HT1080 (cell line): ENCODE measurements at places on chromosomes 5 and 9. TPM values are rescaled to one million over a fixed set of nuclear protein-coding genes. Genes with fewer than 3 reads are reported as not detected.

GRCh38 chr9:35035851-35036701 is 36.3 kb downstream of the VCP start:
- DNase-seq = no peak

GRCh38 chr9:121876658-121877271 is 216.3 kb downstream of the TTLL11 start:
- peak; percentile 51 for DNase-seq

GRCh38 chr5:78424665-78425064 is 64.2 kb downstream of the SCAMP1 start:
- DNase-seq = no peak

- DNase-seq = no peak
Observed at GRCh38 chr9:20208961-20209371, 413.3 kb downstream of the MLLT3 start.

DNA sequence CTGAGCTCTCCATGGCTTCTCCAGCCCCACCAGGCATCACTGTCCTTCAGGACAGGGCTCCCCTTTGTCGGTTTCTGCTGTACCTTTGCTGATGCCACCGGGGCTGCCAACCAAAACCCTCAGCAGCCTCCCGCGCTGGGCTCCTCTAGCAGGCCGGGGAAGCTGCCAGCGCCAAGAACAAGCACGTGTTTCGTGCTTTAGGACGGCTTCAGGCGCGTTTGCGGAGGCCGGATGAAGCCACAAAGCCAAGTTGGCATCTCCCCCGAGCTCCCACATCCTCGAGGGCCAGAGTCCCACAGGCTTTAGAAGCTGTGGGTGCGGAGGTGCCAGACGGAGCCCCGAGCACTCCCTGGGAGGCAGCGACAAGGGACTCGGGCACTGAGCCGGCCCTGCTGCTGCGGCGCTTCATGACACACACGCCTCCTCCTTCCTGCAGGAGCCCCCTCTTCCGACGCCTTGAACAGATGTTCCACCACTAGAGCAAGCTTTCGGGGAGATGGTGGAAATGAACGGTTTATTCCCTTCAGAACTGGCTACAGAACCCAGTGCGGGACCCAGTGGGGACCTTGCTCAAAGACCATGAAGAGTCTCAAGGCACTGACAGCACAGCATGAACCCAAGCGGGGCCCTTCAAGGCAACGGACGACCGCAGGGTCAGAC is 36.7 kb downstream of the SARDH start:
- DNase-seq = no peak

DNA sequence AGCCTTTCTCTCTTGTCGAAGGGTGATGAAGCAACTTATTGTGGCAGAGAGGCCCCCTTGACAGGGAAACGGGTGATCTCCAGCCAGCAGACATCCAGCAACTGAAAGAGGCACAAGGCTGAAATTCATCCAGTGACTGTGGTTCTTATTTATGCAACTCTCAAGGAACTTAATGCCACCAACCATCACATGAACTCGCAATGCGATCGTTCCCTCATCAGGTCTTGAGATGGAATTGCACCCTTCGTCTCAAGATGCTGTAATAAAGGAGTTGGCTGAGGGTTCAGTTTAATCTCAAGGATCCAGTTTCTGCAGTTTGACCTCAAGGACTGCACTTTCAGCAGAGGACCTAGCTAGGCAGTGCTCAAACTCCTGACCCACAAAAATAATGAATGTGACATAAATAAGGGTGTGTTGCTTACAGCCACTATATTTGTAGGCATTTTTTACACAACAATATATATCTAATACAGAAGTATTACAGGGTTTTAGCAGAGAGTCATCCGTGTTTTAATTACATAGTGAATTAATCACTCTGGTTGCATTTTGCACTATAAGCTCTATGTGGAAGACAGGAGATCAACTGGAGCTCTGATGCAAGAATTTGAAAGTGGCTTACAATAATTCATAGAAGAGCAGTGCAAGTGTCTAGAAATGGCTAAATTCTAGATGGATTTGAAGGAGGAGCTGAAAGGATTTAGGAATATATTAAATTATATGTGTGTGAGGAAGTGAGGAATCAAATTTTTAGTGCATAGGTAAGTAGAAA is 957.8 kb upstream of the CTNND2 start:
- no peak for DNase-seq

GRCh38 chr5:914612-915011 is 21.9 kb downstream of the TRIP13 start:
- DNase-seq = no peak

GRCh38 chr5:16544607-16545374 is 72.0 kb downstream of the RETREG1 start:
- no peak for DNase-seq

GRCh38 chr5:177429248-177430040 is 3.0 kb downstream of the GRK6 start:
- no peak for DNase-seq

- no peak for DNase-seq
Observed at GRCh38 chr5:58015175-58015574, 444.7 kb downstream of the PLK2 start.

- no peak for DNase-seq
Observed at GRCh38 chr9:126290871-126291270, 35.8 kb upstream of the MVB12B start.

GRCh38 chr5:112338681-112339337 is 80.3 kb downstream of the EPB41L4A start:
- DNase-seq = peak; percentile 18

GRCh38 chr9:33164138-33164809 is 2.9 kb downstream of the B4GALT1 start:
- DNase-seq = no peak

- DNase-seq = no peak
Observed at GRCh38 chr9:132224645-132225044, 62.8 kb downstream of the NTNG2 start.

DNA sequence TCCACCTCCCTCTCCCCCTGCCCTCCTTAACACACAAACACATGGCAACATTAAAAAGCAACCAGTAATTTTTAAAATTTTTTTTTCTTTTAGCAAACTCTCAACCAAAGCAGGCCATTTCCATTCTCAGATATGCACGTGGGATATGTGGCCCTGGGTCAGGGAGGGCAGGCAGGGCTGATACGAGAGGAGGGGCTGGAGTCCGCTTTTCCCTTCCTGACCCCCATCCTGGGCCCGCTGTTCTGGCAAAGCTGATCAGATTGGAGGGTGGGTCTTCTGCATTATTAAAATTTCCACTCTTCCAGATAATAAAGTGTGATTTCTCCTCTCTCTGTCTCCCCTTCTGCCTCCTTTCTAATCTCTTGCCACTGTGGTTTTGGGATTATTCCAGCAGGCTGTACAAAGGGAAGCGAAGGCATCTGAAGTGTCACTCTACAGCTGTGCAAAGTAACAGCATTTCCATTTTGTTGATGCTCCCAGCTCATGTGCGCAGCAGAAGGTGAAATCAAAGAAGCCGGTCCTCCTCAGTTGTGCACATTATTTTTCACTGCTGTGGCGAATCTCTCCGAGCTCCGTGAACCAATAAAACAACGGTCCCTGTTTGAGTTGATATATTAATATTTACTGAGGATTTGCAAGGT is 12.0 kb downstream of the IRX1 start:
- DNase-seq = no peak

DNA sequence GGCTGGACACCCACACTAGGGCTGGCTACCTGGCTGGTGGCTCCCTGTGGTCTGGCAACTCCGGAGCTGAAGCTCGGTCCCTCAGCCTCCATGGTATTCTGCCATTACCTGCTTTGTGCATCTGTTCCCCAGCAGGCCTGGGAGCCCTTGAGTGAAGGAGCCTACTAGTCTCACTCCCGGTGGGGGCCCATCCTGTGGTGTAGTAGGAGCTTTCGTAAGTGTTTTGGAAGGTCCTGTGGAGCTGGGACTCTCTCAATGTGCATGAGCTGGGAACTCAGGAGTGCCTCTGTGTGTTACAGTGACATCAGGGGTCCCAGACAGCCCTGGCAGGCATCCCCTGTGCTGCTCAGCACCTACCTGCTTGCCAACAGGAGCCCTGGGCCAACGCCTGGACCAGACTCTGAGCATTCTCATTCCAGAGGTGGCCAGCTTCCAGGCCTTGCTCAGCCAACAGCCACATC is 267.1 kb downstream of the GADD45G start:
- DNase-seq = no peak

DNA sequence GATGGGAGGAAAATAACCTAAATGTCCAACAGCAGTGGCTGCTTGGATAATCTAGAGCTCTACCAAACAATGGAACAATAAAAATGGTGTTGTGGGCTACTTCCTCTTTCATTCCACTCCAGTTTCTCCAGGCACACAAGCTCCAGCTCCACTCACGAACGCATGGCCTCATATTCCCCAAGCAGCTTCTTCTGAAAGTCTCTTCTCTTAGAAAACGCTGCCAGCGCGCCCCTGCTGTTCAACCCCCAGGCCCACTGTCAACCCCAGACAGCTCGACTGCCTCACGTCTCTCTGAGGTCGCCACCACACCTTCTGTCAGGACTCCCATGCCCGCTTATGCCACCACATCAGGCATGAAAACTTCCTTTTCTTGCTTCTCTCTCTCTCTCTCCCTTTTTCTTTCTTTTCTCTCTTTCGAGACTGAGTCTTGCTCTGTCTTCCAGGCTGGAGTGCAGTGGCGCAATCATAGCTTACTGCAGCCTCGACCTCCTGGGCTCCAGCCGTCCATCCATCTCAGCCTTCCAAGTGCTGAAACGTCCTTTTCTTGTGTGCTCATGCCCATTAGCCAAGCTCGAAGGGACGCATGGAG is 16.2 kb downstream of the OR2V2 start:
- peak; percentile 24 for DNase-seq

DNA sequence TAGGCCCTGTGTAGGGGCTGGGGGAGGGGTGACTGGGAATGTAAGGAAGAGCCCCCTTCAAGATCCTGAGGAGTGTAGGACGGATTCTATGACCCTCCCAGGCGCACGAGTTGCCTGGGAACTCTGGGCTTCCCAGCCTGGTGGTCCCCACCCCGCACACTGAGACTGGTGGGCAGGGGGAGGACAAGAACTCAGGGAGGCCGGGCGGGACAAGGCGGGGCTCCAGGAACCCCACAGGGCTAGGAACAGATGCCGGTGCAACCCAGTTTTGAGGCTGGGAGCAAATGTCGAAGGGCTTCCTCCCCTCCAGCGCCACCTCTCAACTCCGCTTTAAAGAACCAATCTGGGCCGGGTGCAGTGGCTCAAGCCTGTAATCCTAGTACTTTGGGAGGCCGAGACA is 1.3 kb upstream of the VDAC1 start:
- DNase-seq = no peak

DNA sequence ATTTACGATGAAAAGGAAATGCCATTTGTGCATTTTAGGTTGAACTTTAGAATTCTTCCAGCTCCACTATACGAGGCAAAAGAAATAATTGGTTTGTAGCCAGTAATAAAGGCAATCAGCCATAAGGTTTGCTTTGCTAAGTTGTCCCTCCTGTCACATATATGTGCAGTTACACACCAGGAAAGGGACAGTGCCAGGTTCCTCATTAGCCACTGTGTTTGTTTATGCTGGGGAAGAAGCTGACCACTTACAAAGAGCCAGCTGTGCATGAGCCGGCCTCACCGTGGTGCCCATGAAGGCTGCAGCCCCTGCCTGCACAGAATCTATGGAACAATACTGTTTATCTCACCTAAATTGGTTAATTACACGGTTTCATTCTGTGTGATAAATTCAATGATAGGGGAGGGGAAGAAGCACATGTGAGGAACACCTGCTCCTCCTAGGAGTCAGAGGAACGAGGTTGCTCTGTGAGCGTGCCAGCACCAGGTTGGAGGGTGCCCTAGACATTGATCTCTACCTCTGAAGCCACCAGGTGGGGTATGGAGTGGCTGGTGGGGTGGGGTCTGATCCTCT is 173.8 kb upstream of the DAP start:
- no peak for DNase-seq

DNA sequence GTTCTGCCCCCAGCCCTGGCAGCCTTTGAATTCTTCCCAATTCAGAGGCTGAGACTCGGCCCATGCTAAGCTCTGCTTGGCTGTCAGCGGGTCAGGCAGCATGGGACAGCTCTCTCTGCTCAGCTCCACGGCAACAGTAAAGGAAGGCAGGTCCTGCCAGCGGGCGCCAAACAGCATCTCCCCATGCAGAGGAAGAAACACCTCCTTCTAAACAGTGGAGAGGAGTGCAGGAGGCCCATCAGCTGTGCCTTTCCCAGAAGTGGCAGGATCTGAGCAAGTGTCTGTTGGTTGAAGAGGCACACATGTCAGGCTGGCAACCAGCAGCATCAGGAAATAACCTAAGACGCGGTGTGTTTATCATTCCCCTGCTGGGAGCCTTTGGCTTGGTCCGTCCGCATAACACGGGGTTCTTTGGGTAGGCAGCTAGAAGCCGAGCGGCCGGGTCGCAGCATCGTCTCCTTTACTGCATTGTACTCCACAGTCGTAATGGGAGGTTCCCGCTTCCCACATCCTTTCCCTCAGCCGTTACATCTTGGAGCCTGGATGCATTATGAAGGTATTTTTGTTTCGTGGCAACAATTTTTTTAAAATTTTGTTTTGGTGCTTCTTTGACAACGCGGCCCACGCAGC is 42.7 kb upstream of the NCS1 start:
- DNase-seq = no peak

- no peak for DNase-seq
Observed at GRCh38 chr9:133603135-133603927, 5.9 kb downstream of the FAM163B start.

- DNase-seq = no peak
Observed at GRCh38 chr9:127253446-127253845, 11.1 kb upstream of the GARNL3 start.

- DNase-seq = peak; percentile 66
Observed at GRCh38 chr5:53373451-53374158, 106.8 kb upstream of the FST start.

DNA sequence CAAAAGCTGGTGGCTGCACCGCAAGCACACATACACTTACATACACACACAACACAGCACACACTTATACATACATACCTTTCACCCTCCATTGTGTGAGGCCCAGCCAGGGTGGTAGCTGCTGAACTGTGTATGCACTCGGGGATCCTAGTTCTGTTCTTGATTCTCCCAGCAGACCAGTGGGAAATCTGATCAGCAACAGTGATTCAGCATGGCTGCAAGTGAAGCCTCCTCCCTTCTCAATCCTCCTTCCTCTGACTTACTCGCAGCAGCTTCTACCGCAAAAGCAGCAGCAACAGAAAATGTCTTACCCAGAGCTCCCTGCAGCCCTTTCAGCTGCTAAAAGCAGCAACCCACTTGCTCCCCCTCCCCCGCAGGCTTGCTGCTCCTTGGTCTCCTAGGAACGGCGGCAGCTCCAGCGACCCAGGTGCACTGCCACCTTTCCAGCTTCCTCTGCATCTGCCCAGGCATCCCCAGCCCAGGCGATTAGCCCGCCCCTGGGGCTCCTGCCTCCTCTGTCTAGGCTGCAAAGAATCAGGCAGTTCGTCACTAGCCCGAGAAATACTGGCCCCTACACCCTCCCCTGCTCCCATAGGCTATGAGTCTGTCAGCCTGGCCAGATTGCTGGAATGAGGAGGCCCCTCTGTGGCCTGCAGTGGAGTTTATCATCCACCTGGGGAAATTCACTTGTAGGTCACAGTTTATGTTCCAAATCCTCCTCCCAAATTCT is at the start of gene KLHL3:
Gene KLHL3, minus strand, starts transcription at position 535 of the 730 bp plus-strand sequence. Its CDS starts 443 bp downstream, at position 92.
- DNase-seq = no peak

- no peak for DNase-seq
Observed at GRCh38 chr9:93897075-93897970, 57.8 kb downstream of the BARX1 start.

ITGA2 gene
- 60.9 and 76.0 TPM in 2 replicates for total RNA-seq

PLAC8L1 gene
- not detected in 2 replicates for total RNA-seq

ABCA2 gene
- total RNA-seq = 7.5 and 9.0 TPM in 2 replicates

ENC1 gene
- 44.6 and 72.0 TPM in 2 replicates for total RNA-seq

CDH6 gene
- not detected in 2 replicates for total RNA-seq

CAMK2A gene
- not detected in 2 replicates for total RNA-seq

AHRR gene
- 2.1 and 2.4 TPM in 2 replicates for total RNA-seq

MYORG gene
- 3.1 and 3.5 TPM in 2 replicates for total RNA-seq

DDX4 gene
- 0.24 TPM in 1 of 2 replicates, not detected in the other for total RNA-seq

ACTBL2 gene
- 0.47 and 0.80 TPM in 2 replicates for total RNA-seq

MYMK gene
- not detected in 2 replicates for total RNA-seq

CTXN3 gene
- total RNA-seq = not detected in 2 replicates

LECT2 gene
- total RNA-seq = not detected in 2 replicates
